Stimulated activated CD4-positive, alpha-beta T cell treated with anti-CD3 and anti-CD28 coated beads, Interleukin-15, amount 100 ng/mL, for 1 hour (primary cell): ENCODE measurements at places on chromosomes 2 and 18.

- DNase-seq, result no peak
Measured at GRCh38 chr2:29250977-29251376, 135.8 kb downstream of the CLIP4 start.

- no peak for DNase-seq
Measured at GRCh38 chr18:3148930-3149535, 70.7 kb downstream of the MYOM1 start.

DNA sequence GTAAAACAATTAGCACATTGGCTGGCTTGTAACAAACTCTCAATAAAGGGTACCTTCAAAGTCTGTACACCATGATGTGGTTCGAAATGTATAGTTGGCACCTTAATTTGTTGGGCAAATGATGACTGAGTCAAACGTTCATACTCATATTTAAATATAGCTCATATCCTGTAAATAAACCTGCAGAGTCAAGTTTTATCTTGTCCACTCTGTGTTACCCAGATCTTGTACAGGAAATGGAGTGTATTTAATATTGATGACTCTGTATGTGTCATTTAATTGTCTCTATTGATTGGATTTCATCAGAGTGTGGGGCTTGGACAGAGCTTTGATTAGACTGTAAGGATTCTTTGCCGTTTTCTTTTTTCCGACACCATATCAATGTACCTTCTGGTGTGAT lies 805.6 kb upstream of the ZEB2 start:
- DNase-seq, result no peak

- DNase-seq, result no peak
Measured at GRCh38 chr2:206176121-206176520, 16.4 kb downstream of the EEF1B2 start.

- DNase-seq, result no peak
Measured at GRCh38 chr2:115560666-115561065, 1118.2 kb downstream of the DPP10 start.

- DNase-seq, result no peak
Measured at GRCh38 chr2:110714452-110715224, 17.7 kb upstream of the ACOXL start.

DNA sequence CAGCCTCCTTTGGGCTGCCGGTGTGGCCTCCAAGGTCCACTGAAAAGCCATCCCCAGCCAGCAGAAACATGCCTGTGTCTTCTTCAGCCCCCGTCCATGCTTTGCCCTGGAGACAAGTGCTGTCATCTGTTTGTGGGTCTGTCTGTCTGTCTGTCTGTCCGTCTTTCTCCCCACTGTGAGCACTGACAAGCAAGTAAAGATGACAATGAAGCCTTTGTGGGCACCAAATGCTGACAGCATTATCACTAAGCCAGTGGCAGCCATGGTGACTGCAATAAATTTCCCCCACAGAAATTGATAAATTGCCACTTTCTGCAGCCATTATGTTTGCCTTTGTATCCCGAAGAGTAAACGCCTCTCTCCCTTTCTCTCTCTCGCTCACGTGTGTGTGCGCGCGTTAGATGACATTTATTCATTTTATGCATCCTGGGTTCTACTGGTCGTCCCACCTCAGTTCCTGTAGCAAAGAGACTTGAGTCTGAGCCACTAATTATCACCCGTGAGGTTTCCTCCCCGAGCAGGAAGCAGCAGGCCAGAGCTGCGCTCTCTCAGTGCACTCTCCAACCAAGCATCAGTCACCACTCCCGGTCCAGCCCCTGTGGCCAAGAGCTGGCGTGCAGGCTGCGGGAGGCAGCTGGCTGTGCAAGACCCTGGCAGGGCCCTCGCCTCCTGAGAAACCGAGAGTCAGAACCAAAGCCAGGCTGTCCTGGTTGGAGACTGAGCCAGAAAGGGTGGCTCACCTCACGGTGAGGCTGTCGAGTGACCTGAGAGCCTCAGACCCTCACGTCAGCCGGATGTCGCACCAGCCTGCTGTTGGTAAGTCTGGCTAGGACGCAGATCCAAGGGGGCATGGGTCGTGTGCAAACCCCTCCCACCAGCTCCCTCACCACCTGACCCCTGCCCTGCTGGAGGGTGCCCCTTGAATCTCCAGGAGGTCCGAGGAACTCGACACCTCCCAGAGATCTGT lies 6.9 kb downstream of the STEAP3 start:
- no peak for DNase-seq

GRCh38 chr2:196607073-196607472 lies 32.4 kb upstream of the CCDC150 start:
- no peak for DNase-seq

DNA sequence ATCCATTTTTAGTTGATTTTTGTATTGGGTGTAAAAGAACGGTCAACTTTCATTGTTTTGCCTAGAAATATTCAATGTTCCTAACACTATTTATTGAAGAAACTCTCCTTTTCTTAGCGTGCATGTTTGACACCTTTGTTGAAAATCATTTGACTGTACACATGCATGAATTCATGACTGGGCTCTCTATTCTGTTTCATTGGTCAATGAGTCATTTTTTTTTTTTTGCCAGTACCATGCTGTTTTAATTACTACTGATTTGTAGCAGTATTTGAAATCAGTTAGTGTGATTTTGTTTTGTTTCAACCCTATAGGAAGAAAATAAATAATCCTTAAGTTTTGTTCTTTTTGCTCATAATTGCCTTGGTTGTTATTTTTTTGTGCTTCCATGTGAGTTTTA lies 828.7 kb downstream of the SUCLG1 start:
- no peak for DNase-seq

DNA sequence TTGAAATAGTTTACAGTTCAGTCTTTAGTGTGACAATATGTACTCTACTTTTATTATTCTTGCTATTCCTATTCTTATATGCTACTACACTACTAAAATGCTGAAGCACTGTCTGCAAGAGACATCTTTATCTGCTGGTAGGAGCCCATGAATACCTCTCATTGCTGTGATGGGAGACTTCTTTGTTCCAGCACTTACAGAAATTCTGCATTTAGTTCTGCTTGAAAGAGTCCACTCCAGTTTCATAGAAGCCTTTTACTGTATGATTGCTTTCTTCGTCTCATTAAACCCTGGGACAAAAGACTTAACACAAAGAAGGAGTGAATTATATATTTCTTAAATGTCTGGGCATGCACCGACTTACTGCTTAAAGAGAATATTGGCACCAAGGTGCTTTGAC lies 272.7 kb downstream of the CD226 start:
- no peak for DNase-seq
